ENCODE measurements at places on chromosomes 5 and 9.

- DNase-seq: no peak
Measured at GRCh38 chr9:87180361-87180760, 233.1 kb upstream of the GAS1 start.

GRCh38 chr9:121691890-121692289 is 40.5 kb downstream of the DAB2IP start:
- no peak for DNase-seq

DNA sequence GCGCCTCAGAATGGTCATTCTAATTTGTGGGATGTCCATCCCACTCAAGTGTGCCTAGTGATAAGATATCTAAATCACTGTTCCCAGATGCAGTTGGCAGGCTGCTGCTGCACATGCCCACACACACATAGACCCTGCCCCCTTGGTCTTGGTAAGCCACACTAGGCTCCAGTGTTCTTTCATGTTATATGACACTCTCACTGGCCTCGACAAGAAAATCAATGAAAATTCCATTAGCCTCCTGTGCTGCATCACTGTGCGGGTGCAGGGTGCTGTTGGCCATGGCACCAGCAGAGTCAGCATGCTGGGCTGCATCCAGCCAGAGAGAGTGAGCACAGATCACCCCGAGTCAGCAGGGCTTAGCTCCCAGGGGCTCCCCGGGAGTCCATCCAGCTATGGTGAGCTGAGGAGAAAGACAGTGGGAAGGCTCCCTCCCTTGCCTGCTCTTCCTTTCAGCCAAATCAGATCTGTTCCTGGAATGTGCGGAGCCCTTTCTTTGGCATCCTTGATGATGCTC is 59.9 kb downstream of the ABLIM3 start:
- DNase-seq: no peak

GRCh38 chr9:37926737-37927118 is 22.8 kb upstream of the SLC25A51 start:
- DNase-seq: no peak

GRCh38 chr5:106860398-106861044 is 810.2 kb downstream of the EFNA5 start:
- no peak for DNase-seq

DNA sequence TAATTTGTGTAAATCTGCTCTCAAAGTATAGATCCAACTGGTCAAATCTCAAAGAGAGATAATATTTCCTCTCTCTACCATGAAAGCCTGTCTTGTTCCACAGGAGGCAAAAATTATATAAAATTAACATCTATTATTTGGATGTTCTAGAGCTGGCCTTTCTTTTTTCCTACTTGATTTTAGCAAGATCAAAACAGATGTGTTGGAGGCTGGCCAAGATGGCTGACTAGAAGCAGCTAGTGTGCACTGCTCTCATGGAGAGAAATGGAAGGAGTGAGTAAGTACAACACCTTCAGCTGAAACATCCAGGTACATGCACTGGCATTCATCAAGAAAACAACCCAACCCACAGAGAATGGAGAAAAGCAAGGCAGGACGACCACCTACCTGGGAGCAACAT is 298.6 kb upstream of the SLC24A2 start:
- DNase-seq: no peak

- DNase-seq: no peak
Measured at GRCh38 chr5:174045470-174046025, at the start of gene NSG2. NSG2 (plus strand) TSS chr5:174045706; CDS start chr5:174046756, 1,050 bp downstream.

DNA sequence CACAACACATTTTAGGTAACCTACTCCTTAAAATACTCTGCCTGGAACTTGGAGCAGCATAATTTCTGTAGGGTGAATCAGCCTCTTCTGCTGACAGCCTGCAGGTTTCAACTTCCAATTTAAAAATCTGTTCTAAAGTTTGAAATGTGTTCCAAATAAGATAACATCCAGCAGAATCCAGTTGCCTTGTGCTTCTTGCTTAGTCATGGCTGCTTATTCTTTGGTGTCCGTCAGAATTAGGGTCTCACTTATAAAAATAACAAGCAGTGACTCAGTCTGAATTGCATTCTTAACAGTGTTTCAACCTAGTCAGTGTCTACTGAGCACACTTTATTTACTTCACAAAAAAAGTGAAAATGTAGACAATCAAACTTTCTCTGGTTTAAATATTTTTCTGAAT is 3.7 kb downstream of the CDH6 start:
- DNase-seq: no peak

DNA sequence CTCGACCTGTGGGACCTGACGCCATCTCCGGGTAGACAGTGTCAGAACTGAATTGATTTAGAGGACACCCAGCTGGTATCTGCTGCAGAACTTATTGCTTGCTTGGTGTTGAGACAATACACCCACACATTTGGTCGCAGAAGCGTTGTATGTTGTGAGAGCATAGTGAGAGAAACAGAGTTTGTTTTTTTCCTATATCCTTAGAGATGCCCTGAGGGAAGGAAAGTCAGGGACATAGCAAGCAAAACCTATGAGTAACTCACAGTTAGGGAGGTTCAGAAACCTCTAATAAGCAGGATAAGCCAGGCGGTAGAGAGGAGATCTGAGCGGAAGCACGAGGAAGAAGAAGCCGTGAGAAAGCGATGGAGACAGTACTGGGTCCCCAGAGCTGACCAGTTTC is 59.8 kb downstream of the PTCD2 start:
- DNase-seq: no peak

DNA sequence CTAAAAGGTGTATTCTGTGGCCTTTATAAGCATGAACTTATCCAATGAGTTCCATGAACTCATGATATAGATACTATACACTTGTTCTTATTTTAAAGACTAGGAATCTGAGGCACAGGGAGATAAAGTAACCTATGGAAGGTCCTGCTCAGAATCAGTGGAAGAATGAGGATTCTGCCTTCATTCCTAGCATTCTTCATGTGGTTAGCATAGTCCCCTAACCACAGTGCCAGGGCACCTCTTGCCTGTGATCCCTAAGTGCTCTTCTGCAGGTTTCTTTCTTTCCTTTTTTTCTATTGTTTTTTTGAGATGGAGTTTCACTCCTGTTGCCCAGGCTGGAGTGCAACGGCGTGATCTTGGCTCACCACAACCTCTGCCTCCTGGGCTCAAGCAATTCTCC is 174.1 kb downstream of the C9orf152 start:
- DNase-seq: no peak

DNA sequence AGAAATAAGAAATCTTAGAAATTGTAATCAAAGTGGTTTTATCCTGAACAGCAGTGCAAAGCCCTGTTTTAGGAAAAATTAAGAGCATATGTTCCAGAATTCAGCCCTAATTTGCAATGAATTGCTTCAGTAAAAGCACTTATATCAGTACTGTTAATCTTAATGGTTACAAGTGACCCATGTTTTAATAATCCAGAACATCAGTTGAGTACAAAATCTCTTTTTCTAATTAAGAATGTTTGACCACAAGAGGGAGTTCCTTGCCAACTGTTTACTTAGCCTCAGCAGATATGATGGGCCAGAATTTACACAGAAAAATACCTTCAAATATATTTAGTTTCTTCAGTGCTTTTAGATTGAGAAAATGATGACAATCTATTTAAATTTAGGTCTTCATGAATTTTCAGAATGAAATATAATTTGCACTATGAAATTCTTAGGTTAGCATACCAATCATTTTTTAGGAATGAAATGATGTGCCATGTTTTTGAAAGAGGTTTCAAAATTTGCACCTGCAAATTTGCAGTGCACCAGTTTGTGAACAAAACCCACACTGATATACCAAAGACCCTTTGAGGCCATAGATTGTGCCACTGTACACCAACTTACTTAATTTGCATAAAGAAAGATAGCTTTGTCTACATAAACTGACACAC is 926.3 kb upstream of the ARRDC3 start:
- DNase-seq: no peak

GRCh38 chr9:129776938-129777768 is 24.3 kb upstream of the PTGES start:
- no peak for DNase-seq

DNA sequence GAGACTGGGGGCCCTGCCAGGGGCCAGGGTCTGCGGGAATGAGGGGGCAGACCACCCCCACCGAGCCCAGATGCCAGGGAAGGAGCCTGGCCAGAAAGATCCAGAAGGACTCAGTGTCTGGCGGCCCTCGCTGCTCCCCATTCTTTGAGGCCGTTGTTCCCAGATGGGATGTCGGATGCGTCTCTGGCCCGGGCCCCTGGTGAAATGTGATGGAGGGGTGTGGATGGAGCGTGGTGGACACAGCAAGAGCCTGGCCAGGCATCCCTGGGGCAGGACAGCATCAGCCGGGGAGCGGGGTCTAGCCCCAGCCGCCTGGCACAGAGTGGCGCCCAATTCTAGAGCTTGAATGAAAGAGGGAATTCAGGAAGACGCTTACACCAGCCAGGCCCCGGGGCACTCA is 46.2 kb upstream of the NKD2 start:
- DNase-seq: no peak

GRCh38 chr9:93303806-93304573 is 120.1 kb downstream of the WNK2 start:
- DNase-seq: no peak

DNA sequence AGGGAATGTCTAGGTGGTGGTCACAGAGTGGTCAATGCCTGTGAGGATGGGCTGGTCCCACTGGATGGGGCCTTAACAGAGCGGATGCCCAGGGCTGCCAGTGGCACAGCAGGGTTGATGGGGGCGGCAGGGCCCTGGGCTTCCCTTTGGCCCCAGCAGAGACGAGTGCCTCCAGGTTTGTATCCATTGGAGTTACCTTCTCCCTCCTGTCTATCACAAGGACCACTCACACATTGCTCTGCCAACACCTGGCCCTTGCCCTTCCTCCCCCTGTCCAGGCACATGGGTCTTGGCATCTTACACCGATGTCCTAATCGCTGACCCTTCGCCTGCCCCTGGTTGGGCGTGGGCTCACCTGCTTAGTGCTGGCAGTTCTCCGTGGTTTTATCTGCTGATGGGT is 26.2 kb upstream of the IRX4 start:
- no peak for DNase-seq

DNA sequence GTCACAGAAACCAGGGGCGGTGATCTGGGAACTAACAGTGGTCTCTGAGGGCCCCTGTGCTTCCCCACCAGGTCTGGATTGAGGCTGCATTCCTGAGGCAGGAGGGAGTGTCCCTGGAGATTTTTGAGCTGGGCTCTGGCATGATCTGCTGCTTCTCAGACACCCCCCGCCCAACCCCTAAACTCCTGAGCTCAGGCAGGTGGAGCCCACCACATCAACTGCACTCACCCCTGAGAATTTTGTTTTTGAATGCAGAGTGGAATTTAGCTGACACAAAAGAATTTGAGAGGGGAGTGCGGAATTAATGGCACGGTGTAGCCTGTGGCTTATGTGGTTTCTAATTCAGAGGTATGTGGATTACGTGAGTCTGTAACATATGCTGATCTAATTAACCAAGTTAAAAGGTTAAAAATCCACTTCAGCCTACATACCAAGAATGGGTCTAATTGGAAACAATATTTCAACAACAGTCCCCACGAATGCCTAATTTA is 23.9 kb upstream of the CTSL start:
- no peak for DNase-seq

DNA sequence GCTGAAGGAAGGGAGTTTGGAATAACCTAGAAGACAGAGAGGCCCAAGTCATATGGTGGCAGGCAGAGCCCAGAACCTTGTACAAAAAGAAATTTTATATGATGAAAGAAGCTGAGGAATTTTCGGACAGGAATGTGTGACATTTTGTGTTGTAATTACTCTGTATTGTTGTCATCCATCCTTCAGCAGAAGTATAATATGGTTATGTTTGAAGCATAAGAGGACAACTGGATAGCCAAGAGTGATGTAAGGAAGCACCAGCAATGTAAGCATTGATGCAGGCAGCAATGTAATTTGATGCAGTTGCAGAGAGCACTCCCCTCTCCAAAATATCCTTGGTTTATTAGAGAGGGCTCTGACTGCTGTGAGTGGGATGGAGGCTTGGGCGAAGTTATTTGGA is 19.1 kb upstream of the SNX2 start:
- no peak for DNase-seq

GRCh38 chr5:142186514-142186856 is 77.9 kb downstream of the NDFIP1 start:
- DNase-seq: no peak

- no peak for DNase-seq
Measured at GRCh38 chr5:62948301-62948700, 369.7 kb downstream of the LRRC70 start.

DNA sequence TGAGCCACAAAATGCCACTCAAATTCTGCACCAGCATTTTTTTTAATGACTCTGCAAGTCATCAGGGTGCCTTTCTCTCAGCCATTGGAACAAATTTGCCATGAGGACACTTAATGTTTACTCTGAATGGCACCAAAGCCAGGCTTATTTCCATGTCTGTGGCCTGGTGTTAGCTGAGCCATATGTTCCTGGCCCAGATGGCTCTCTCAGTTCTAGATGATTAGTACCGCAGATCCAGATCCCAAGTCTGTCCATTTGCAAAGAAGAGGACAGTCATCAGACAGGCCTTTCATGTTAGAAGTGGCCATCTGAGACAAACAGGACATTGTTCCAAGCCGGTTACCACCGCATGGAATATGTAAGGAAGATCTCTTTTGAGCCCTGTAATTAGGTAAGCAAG is 70.3 kb downstream of the INSYN2B start:
- no peak for DNase-seq

DNA sequence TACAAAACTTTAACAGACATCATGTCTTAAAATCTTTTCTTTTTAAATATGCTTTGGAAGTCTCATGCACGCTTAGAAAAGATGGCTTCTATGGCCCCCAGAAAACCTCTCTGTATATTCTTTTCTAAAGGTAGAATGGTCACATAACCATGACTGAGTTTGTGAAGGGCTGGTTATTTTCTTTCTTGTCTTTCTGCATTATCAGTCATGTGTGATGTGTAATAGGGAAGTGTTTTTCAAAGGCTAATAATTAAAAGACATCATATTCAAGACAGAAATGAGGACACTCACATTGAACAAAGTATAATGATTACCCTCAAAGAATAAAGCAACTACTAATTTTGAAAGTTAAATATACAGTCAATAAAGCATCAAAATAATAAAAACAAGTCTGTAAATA is 253.4 kb downstream of the TRPM3 start:
- DNase-seq: no peak

Data from stimulated activated CD8-positive, alpha-beta memory T cell treated with anti-CD3 and anti-CD28 coated beads, Interleukin-4, amount 100 ng/mL, for 4 hours (primary cell).